Activated naive CD4-positive, alpha-beta T cell (primary cell): ENCODE measurements at places on chromosomes 4 and X.

- peak; percentile 4 for DNase-seq
Observed at GRCh38 chr4:56655209-56655626, 25.9 kb downstream of the HOPX start.

GRCh38 chrX:153319295-153320046 lies 2.1 kb downstream of the PNMA6F start:
- DNase-seq = no peak

GRCh38 chrX:56798866-56799758 lies 70.1 kb downstream of the NBDY start:
- no peak for DNase-seq

DNA sequence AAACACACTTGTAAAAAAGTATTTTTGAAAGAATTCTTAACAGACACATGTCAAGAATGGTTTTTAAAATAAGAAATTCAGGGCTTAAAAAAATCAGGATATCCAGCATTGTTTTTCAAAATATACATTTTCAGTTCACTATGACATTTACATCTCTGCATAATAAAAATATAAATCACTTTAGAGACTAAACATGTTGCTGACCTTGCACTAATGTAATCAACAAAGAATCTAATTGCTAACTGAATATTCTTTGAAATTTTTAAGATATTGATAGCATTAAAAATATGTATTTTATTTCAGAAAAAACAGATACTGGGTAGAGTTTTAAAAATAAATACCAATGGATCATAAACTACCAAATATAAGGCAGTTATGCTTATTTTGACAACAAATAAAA lies 26.4 kb downstream of the RPS6KA6 start:
- no peak for DNase-seq

GRCh38 chrX:154368630-154369448 lies 5.6 kb downstream of the FLNA start:
- DNase-seq = peak; percentile 42

GRCh38 chr4:184417802-184418511 lies 56.4 kb downstream of the IRF2 start:
- DNase-seq = no peak

DNA sequence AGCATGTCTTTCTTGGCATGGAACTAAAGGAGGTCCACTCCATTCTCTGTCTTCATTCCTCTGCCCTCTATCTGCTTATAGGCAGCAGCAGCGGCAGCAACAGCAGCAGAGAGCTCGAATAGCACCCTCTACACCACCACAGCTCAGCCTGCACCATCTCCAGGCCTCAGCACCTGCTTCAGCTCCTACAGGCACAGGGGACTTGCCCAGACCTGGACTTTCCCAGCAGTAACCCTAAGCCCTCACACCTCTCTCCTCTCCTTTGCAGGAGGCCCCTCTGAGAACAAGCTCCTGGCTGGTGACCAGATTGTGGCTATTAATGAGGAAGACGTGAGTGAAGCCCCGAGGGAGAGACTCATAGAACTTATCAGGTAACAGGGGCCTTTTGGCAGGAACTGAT lies 80.7 kb downstream of the FRMPD3 start:
- no peak for DNase-seq

GRCh38 chrX:14095702-14096101 lies 66.0 kb upstream of the GEMIN8 start:
- DNase-seq = no peak

DNA sequence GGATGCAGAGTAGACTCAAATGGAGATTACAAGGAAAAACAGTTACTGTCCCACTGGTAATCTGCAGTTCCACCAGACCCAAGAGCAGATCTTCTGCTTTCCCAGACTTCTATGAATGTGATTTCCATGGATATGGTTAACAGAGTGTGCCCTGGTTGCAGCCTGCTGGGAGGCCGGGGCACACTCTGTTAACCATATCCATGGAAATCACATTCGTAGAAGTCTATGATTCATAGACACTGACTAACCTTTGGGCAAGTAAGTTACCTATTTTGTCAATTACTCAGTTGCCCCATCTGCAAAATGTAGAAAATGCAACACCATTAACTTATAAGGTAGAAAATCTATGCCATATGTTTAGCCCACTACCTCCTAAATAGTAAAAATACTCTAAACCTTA lies 443.1 kb upstream of the PITX2 start:
- no peak for DNase-seq

DNA sequence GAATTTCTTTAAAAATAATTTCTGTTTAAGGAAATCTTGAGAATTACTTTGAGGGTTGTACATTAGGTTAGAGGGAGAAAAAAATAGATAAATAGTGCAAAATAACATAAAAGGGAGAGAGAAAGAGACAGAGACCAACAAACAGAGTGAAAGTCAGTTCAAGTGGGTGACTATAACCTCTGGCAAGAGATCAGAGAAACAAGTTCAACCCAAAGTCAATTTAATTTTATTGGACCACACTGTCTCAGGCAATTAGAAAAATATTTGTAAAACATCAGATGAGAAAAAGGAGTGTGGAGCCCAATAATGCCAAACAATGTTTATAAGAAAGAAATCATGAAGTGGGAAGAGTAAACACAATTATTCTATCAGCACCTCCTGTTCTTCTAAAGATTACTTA lies 143.5 kb upstream of the GYPA start:
- DNase-seq = no peak

DNA sequence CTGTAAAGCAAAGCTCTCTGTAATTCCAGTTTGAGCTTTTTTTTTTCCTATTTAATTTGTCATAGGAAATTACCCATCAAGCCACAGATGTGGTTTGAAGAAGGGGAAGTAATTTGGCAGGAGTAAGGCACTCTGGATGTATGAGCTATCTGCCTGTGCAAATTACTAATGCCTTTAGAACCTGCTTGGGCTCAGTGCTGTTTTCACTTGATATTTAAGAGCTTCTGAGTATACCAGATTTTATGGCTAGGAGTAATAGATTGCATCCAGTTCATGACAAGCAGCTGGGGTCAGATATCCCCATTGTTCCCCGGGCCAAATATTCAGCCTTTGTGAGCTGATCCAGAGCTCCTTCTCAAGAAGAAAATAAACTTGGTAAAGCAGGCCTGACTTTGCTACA lies 89.1 kb downstream of the DCAF8L2 start:
- no peak for DNase-seq

DNA sequence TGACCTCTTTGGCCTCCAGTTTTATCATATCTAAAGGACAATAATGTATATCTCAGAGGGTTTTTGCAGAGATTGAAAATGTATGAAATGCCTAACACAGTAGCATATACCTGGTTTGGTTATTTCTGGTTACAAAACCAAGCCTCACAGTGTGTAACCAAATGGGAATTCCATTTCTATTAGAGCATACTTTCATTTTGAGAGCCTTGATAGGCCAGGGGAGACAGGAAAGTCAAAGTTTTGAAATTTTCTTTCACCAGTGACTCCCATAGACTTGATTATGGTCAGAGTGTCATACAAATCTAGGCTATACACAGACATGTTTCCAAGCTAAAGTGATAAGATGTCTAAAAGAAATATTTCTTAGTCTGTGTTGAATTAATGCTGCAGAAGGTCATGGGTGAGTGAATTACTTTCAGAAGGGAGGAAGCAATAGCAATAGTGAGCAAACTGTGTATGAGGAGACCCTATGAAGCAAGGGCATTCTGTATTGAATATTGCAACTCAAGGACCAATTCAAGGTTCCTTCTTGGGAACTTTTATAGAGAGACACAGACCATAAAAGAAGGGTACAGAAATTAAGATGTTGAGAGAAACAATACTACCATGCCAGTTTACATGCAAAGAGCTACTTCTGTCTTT lies 151.1 kb downstream of the PDE5A start:
- no peak for DNase-seq

- DNase-seq = no peak
Observed at GRCh38 chr4:76579596-76580375, 144.8 kb downstream of the SHROOM3 start.

- DNase-seq = no peak
Observed at GRCh38 chr4:90118527-90119195, 8.5 kb upstream of the CCSER1 start.

DNA sequence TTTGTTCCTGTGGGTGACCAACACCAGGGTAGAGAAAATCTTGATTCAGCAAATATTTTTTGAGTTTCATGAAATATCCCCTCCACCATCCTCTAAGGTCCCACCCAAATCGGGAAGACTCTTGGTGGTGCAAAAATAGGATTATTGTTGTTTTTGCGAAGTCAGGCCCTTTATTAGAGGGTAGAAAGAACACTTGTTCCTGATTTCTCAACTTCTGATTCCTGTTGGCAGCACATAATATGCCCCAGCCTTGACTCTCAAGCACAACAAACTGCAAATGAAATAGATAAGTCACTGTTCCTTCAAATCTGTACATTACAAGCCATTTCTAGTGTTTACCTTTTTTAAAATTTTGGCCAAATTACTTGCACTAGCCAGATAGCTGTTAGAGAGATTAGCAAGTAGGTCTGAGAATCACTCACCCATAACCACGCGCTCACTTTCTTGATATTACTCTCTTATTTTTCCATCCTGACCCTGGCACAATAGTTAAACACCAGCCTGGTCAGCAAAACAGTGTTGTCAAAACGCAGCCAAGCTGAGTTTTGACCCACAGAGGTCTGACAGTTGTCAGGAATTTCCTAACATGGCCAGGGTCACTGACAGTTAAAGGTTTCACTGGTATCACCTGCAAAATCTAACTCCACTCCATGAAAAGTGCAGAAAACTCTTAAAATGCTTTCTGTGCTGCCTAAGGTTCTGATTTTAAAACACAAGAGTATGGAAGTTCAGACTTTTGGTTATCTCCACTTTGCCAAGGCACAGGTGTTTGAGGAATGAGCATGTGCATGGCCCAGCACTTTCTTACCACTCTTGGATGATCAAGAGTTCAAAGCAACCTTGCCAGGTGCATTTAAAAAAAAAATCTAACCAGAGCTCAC lies 69.8 kb downstream of the RBM47 start:
- no peak for DNase-seq

DNA sequence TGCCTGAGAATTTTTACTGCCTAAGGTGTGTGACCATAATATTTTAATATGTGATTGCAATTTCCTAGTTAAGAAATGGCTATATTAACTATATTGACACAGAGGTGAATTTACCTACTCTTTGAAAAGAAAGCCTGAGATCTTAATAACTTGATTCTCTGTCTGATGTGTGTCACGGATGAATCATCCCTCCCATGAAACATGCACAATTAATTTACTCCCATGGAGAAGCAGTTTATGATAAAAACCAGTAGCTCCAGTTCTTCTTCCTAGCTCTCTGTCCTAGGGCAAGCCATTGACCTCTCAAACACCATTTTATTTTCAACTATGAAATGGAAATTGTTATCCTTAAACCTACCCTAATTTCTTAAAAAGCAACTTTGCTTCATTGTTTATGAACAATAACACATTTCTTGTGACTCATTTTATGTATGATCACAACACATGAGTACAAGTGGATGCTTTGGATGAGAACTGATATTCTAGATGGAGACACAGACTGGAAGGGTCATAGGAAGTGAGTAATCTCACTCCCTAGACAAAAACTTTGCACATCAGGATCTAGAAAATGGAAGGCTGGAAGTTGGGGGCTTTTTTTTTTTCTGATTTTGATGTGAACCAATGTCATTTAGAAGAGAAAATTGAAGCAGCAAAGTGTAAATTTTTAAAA lies 438.3 kb downstream of the GPAT3 start:
- no peak for DNase-seq

DNA sequence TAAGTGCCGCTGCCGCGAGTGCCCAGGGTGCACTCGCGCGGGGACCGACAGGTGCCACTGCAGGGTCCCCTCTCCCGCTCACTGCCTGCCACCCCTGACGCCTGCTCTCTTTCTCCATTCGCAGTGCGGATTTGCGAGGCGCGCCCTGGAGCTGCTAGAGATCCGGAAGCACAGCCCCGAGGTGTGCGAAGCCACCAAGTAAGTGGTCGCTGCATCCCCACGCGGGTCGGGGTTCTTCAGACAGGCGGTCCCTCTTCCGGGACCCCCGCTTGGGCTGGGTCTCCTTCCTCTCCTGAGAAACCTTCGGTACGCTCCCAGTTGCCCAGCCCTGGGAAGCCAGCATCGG lies 547 bp downstream of the GUCY1A1 start:
- peak; percentile 1 for DNase-seq

- DNase-seq = no peak
Observed at GRCh38 chr4:102641793-102642192, 119.0 kb downstream of the MANBA start.

DNA sequence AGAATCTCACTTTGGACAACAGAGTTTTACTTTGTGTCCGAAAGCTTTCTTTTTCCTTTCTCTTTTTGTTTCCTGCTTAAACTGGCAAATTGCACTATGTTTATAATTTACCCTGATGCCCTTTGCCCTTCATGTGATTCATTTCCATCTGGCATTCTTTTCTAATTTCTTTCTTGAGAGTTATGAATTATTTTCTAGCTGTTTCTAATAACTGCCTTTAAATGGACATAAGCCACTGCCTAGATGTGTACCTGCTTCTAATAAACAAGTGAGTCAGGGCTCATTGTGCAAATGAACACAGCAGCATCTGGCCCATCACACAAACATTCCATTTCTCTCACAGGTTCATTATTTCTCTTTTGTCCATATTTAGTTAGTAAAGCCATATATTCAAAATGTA lies 242.3 kb upstream of the GPRIN3 start:
- no peak for DNase-seq

DNA sequence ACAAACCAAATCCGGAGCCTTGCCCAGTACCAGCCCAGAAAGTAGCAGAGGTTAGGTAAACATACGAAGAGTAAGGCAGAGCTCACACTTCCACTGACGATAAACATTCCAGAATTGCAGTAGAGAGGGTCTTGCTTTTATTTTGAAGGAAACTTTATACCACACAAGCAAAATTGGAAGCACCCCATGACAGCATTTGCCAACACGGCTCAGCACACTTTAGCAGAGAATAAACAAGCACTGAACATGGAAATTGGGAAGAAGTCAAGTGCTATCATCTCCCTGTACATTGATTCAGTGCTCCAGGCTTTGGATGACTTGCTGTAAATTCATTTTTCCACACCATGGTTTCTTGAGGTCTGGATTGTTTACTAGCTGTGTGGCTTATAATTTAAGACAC lies 160.7 kb upstream of the FAM47C start:
- no peak for DNase-seq

DNA sequence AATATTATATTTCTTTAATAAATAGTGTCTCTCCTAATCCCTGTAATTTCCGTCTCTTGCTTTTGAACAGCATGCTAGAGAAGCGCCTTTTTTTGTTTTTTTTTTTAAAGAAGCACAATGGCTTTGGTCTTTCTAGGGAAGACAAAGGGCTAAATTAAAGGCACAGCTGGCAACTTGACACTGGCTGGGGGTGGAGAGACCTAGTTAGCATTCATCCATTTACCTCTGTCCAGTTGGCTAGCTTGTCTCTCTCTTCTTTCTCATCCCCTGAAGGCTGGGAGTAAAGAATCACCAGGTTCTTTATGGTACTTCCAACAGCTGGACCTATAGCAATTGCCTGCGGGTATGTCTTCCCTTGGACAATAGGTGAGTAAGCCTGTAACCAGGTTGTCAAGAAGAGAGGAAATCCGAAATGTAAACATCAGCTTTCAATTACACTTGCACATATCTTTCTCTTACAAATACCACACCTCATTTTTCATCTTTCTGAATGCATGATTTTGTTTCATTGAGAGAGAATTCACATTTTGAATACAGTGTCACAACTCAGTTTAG lies 178.4 kb upstream of the GPR101 start:
- DNase-seq = no peak

- DNase-seq = no peak
Observed at GRCh38 chr4:36325926-36326325, 44.5 kb downstream of the DTHD1 start.

- no peak for DNase-seq
Observed at GRCh38 chr4:3813151-3814052, 47.2 kb downstream of the ADRA2C start.
